ENCODE measurements at places on chromosomes 7 and 10.

GRCh38 chr10:76882245-76882644 is 755.4 kb downstream of the KCNMA1 start:
- DNase-seq = no peak

DNA sequence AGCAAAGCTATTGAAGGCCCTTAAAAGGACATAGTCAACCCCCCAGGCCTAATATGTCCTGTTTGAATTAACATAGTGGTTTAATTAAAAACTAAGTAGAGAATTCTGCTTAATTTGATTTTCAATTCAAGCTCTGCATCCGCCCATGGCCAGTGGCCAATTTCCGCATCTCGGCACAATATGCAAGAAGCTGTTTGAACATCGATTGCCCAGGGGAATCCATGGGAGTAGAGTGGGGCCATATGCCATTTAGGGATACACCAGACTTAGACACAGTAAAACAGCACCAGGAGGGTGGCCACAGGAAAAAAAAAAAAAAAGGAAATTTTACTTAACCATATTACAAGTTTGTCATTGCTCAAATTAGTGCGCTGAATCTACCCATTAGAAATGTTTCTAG is 100.4 kb downstream of the LMBR1 start:
- DNase-seq = no peak

- DNase-seq = no peak
These were observed 69.6 kb downstream of the NT5C2 start for GRCh38 chr10:103123282-103124024.

- DNase-seq = no peak
These were observed 20.8 kb upstream of the GGCT start for GRCh38 chr7:30525429-30525828.

GRCh38 chr10:110101464-110102144 is 93.8 kb downstream of the ADD3 start:
- DNase-seq = no peak

- no peak for DNase-seq
These were observed 96.4 kb downstream of the EBF3 start for GRCh38 chr10:129867631-129868179.

DNA sequence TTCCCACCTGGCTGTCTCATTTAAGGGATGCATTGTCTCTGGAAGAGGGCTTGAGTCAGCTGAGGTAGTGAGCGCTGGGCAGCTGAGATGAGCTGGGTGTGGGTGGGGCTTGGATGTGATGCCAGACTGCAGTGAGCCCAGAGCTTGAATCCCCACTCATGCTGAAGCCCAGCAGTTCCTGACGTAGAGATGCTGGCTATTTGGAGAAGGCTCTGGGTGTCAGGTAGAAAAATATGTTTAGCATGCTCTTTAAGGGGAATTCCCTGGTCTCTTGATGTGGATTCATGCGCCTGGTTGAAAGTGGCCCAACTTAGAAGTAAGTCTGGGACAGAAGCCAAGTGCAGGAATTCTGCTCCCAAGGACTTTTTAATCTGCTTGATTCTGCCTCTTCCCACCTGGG is 241.5 kb upstream of the IGFBP3 start:
- no peak for DNase-seq

DNA sequence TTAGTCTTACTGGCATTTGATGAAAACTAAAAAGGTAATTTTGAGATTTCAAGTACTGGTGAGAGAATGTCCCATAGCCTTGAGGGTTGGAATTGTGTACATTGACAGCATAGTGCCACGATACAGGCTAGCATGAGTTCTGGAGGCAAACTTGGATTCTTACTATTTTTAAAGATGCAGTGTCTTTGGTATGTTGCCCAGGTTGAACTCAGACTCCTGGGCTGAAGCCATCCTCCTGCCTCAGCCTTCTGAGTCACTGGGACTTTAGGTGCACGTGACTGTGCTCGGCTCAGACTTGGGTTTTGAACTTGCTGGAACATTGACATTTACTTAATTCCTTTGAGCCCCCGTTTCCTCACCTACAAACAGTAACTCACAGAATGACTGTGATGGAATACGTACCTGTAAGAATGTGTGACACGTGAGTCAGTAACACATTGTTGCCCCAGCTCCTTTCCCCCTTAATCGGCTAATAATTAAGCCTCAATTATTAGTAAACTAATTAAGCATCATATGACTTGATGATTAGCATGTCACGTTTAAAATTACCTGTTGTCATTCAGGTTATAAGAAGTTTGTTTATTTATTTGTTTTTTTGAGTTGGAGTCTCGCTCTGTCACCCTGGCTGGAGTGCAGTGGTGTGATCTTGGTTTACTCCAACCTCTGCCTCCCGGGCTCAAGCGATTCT is 10.6 kb downstream of the DNAJB6 start:
- DNase-seq = no peak

DNA sequence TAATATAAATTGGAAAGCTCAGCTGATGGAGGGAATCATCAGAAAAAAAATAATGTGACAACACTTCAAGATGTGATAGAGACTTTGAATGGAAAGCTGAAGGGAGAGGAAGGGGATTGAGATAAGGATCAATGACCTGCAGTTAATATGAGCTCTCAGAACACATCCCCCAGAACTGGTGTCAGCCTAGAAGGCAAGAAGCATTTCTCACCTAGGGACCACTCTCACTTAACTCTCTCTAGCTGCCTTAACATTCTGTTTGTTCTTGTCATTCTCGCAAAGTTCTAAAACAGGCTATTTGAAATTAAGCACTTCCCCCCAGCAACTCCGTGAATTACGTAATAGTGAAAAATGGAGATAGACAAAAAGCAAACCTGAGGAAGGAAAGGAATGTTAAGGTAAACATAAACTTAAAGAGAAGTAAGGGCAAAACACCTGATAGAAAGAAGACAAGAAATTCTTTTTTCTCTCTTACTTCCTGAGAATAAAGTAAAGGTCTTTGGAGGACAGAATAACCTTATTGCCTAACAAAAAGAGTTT is 1.2 kb upstream of the MPP7 start:
- DNase-seq = no peak

DNA sequence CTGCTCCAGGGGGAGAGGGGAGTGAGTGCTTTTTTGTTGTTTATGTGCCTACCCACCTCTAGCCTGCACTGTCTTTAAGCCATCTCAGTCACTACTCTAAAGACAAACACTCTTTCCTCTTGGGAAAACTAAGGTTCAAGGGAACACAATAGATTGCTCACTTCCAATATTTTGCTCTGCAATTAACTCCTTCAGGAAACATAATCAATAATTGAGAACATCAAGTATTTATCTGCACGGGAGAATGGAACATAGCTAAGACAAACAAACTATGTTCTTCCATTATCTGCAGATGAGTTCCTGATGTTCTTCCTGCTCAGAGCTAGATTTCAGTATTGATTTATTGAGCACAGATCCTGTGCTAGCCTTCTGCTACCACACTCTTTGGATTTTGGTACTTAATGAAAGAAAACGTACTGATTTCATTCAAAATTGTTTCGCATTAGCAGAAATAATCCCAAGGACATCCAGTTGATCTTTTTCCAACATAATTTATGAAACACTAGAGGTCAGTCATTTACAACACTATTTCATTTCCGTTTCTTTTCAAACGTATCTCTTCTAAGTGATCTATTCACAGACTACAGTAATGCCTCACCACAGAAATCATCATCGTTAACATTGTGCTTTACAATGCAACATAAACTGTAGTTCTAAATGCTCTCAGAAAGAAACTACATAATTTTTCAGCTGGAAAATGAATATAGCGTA is 8.3 kb downstream of the NEBL start:
- no peak for DNase-seq

DNA sequence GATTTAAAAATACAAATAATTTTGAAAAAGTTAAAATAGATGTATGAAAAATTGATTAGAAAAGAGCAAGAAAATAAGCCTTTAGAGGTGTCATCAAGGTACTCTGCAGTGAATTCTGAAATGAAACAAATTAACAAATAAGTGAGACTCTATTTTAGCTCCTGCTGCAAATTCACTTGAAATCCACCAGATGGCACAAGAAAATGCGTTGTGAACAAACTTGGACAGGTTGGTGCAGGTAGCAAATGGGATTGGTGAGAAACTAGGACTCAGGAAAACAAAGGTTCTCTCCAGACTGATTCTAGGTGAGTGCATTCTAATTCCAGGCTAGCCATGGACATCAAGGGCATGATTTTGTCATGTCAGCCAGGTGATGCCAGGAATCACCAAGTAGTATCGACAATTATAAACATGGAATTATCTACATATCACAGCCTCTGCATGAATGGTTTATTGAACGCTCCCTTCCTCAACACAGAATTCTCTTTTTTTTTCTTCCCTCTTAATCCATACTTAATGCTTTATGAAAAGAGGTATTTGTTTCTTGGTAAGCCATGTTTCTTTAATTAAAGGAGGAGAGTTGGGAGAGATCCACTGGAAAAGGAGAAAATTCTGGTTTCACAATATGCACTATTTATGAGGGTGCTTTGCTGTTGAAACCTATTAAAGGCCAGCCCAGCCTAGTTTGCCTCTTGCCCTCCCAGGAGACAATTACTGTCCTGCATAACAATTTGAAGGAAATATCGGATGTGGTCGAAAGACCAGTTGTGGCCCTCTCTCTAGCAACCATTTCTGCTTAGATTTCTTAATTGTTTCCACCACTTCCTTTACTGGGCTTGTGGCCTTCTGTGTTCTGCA is 118.1 kb downstream of the ZNF365 start:
- no peak for DNase-seq

DNA sequence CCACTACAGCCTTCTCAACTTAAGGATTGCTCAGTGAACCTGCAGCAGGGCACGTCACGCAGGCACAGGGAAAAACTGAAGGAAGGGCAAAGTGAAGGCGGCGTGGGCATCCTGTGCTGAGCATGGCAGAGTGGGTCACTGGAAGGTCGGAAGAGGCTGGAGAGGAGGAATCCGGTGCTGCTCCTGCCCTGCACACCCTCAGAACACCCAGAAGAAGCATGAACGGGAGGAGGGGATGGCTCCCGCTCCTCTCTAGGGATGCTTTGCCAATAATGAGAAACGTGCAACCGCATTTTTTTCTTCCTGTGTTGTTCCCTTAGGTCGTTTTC is 175.1 kb downstream of the TNS3 start:
- no peak for DNase-seq

DNA sequence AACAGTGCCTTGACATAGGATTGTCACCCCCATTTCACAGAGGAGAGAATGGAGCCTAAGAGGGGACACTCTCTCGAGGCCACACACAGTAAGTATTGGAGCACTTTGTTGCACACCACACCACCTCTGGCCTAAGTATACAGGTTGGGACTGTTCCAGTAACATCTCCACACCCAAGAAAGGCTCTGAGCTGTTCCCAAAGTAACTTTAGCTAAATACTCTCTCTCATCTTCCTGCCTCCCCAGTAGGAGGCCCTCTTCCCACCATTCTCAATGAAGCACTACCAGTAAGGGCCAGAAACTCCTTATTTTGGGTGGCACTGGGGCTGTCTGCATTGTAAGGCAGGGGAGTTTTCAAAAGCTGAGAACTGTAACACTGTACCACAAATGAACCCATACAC is 189.5 kb downstream of the ZNF438 start:
- no peak for DNase-seq

DNA sequence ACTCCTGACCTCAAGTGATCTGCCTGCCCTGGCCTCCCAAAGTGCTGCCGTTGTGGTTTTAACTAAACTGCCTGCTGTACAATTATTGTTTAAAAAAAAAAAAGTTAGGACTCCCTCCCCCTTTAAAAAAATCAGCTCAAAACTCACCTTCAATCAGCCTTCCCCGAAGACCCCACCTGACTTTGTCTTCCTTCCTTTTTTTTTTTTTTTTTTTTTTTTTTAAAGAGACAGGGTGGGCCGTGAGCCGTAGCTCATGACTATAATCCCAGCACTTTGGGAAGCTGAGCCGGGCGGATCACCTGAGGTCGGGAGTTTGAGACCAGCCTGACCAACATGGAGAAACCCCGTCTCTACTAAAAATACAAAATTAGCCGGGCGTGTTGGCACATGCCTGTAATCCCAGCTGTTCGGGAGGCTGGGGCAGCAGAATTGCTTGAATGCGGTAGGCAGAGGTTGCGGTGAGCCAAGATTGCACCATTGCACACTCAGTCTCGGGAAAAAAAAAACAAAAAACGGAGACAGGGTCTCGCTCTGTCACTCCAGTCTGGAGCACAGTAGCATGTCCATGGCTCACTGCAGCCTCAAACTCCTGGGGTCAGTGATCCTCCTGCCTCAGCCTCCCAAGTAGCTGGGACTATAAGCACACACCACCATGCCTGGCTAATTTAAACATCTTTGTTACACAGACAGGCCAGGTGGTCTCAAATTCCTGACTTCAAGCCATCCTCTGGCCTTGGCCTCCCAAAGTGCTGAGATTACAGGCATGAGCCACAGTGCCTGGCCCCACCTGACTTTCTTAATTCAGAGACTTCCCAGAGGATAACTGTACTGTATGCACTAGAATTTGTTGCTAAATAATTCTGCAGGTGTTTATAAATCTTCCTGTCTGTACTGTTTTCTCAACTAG is 3.2 kb downstream of the FIS1 start:
- DNase-seq = no peak

GRCh38 chr10:117757086-117757720 is 214.7 kb downstream of the EMX2 start:
- no peak for DNase-seq

DNA sequence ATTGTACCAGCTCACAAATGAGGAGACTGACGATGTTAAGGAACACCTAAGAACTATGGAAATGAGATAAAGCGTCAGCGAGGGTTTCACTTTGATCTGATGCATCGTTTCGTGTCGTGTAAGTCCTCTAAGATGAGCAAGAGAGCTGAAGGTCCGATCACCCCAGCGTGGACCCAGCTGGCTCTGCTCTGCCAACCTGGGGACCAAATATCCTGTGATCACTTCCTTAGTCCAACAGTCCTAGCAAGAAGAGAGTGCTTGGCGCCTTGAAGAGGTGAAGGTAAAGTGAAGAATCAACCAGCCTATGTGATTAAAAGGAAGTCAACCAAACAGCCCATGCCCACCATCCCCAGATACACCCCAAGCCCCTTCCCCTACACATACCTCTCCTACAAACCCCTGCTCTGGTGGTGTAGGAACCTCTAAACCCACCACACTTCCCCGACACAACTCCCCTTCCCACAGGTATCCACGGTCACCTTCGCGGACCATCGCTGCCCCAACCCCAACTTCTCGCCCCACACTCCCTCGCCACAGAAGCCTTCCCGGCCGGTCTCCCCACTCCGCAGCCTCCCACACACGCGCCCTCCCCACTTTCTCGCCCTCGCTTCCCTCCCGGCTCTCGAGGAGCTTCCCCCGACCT is 722 bp downstream of the UPF2 start:
- DNase-seq = no peak

GRCh38 chr7:53607961-53608360 is 572.5 kb downstream of the POM121L12 start:
- DNase-seq = no peak

Data from effector memory CD4-positive, alpha-beta T cell (primary cell).